ENCODE measurements at places on chromosomes 11 and 22.
A peak's percentile ranks its signal among the peaks of the same experiment; 100 is the strongest.

GRCh38 chr11:6531267-6531752 is 34.2 kb downstream of the DNHD1 start:
- peak; percentile 47 for DNase-seq

GRCh38 chr11:126700768-126701519 is 299.6 kb downstream of the KIRREL3 start:
- no peak for DNase-seq

GRCh38 chr11:96173422-96173821 is 169.6 kb downstream of the MAML2 start:
- no peak for DNase-seq

DNA sequence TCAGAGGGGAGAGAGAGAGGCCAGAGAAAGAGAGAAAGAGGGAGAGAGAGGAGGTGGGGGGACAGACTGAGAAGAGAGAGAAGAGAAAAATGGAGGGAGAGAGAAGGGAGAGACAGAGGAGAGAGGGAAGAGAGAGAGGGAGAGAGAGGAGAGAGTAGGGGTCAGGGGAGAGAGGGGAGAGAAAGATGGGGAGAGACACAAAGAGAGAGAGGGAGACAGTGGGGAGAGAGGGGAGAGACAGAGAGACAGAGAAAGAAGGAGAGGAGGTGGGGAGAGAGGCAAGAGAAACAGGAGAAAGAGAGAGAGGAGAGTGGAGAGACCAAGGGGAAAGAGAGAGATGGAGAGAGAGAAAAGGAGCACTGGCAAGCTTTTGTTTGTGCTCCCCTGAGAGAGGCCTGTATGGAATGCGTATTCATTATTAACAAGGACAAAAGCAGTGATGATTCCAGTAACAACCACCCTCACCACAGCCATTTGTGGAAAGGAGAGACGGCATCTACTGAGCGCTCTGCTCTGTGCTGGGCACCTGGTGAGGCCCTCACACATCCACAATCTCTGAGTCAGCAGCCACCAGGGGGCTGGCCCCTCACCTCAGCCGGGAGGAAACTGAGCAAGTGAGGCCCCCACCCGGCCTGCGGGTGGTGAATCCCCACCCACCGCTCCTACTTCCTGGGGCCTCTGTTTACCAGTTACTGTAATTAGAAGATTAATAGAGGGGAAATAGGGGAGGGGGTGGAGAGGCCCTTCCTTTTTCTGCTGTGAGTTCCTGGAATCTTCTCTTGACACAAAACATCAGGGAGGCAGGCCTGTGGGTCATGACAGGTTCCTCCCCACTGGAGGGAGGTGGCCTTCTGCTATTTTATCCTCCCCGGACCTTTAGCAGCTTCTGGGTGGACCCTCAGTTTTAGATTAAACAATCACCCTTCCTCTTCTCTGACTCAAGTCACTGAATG is 14.6 kb upstream of the MIAT start:
- DNase-seq, result peak; percentile 20

DNA sequence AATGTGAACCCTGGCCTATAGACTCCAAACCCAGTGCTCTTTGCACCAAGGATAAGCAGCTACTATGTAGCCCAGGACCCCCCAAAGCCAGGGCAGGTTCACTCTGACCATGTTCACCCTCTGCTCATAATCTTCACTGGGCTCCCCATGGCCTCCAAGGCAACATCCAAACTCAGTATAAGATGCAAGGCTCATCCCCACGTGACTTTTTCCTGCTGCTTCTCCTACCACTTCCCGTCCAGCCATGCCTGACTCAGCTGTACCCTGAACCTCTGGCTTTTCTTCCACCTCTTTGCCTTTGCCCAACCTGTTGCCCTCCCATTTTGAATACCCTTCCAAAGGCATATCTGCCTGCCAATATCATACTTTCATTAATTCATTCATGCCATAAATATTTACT is 27.8 kb downstream of the PDE2A start:
- DNase-seq, result no peak

DNA sequence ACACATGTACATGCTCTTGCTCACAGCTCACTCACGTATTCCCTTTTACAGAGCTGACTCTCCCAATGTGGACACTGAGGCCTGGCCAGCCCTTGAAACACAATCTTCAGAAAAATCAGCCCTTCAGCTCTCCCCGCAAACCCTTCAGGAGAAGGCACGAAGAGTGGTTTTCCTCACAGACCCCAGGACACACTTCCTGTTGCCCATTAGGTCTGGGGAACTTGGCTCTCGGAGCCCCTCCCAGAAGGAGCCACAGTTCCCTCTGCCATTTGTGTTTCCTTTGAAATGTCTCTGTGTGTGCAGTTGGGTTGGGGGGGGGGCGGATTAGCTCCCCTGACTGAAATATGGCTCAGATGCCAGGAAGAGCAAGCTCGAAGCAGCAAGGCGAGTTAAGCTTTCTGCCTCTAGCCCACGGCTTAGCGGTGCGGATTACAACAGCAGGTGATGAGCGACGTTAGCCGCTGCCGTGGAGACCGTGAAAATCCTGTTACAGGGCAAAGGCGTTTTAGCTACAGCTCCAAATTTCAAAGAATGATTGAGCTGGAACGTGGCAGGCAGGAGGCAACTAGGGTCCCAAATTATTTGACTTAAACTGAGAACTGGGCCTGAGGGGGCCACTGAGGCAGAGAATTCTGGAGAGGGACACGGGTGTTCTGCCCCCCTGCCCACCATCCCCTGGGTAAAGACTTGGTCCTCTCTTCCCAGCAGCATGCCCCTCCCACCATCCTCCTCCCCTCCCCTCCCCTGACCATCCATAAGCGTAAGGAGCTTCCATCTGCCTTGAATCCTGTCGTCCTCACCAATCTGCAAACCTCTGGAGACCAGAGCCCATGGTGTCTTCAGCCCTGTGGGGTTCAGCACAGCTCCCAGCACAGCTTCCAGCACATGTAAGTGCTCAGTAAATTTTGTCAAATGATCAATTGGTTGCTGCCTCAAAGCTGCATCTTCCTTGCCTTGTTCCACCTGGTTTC is 598.6 kb downstream of the BUD13 start:
- DNase-seq, result no peak

DNA sequence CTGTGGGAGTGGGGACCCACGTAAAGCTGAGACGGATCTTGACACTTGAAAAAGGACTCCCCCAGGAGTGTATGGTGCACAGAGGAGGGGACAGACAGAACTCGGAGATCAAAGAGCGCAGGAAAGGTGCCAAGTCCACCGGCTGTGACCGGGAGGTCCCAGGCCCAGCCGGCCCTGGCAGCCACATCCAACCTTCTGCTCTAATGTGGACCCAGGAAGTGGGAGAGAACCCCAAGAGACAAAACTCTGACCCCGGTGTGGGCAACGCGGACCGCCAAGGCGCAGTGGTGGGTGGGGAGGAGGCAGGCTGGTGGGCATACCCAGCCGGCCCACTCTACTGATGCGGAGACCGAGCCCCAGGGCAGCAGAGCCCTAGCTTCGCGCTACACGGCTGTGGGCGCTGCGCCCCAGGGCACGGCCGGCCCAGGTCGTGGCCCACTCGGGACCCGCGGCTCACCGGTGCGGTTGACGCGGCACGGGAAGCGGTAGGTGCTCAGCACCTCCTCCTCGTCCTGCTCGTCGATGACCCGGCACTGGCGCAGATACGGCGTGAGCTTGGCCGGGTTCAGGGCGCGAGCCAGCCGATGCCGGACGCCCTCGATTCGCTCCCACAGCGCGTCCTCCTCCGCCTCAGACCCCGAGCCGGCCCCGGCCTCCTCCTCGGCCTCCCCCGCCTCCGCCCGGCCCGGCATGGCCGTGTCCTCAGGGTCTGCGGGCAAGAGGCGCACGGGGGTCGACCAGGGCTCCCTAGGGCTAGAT is 527 bp downstream of the CARD10 start:
- DNase-seq, result peak; percentile 78

DNA sequence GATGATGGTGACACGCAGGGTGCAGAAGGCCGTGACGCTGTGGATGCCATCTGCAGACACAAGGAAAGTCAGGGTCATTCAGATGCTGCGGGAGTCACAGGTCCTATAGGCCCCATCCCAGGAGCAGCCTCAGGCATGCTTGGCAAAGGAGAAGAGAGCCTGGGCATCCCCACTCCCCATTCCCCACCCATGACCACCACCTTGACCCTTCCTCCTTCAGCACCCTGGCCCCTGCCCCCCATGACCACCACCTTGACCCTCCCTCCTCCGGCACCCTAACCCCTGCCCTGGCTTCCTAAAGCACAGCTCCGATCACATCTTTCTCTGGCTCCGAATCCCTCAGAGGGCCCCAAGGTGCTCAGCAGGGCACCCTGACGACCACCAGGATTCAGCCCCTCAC is 73.1 kb downstream of the CELSR1 start:
- no peak for DNase-seq

DNA sequence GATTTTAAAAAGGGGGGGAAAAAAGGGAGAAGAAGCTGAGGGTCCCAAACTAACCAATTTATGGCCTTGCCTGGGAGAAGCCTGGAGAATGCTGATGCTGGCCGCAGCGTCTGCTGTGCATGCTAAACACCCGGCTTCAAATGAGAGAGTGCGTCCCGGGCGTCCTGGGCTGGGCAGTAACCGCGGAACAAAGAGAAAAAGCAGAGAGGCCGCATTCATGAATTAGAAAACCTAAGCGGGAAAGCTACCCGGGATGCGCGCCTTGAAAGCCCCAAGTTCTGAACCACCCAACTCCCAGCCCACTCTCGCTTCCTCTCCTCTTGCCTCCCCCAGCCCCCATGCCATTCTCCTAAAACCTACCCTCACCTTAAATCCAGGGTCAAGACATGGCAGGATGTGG is 6.5 kb downstream of the MN1 start:
- no peak for DNase-seq

DNA sequence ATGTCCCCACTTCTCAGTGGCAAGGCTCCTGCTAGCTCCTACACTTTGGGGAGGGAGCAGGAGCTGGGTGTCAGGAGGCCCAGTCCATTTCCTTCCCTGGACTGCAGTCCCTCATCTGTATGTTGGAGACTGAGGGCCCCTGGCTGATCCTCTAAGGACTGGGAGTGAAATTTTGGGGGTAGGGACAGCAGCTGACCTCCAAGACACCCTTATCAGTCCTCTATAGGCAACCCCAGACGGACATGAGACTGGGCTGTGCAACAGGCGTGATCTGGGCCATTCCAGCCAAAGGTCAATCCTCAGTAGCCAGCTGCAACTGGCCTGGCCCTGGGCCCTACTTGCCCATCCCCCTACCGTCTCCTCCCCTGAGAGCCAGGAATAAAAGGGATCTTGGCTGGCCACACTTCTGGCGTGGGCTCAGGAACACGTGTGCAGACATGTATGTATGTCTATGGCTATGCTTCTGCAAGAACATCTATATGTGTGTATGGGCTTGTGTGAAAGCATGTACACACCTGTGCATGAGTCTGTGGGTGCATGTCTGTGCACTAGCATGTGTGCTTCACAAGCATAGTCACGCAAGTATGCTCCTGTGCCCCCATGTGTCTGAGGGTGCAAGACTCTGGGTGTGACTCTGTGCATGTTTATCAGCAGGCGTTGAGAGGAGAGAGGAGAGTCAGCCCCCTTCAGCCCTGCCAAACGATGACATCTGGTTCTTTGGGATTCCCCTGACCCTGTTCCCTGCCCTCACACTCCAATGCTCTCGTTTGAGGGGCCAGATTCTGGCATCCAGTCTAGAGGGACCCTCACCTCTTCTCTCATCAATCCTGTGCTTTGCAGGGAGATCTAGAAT is 24.6 kb upstream of the DGAT2 start:
- DNase-seq, result no peak

DNA sequence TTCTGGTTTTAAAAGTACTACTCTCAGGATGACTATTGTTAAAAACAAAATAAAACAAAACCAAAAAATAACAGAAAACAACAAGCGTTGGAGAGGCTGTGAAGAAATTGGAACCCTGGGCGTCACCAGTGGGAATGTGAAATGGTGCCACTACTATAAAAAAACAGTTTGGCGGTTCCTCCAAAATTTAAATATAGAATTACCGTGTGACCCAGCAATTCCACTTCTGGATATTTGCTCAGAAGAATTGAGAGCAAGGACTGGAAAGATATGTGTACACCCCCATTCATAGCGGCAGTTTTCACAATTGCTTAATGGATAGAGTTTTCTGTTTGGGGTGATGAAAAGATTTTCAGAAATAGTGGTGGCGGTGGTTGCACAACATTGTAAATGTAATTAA is 8.6 kb downstream of the APOA4 start:
- no peak for DNase-seq

DNA sequence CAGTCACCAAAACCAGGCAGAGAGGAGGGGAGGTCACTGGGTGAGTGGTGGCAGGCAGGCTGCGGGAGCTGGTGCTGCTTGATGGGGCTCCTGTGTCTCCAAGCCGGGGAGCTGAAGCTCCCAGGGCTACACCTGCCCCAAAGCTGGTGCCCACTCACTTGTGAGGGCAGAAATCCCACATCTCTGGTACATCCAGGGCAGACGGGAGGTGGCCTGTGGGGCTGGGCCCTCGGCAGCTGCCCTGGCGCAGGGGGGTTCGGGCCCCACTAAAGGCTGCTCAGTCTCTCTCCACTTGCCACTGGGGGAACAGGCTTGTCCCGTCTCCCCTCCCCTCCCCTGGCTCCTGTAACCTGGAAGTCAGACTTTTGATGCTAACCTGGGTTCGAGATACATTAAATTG is 55.6 kb upstream of the PPARA start:
- DNase-seq, result no peak

- DNase-seq, result no peak
Measured at GRCh38 chr11:62908468-62909072, 12.6 kb downstream of the CHRM1 start.

- no peak for DNase-seq
Measured at GRCh38 chr11:117679461-117679860, 117.6 kb downstream of the DSCAML1 start.

DNA sequence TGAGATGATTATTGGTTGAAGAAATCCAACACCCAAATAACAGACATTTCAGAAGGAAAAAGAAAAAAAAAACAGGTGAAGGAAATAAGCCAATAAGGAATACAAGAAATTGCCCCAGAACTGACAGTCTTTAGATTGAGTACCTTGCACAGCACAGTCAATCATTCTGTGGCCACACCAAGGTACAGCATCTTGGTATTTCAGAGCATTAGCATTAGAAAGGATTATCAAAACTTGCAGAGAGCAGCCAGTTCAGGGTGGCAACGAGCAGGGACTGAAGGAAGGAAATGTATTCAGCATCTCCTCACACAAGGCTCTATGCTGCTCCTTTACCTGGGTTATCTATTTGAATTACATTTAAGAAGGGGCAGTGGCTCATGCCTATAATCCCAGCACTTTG is 2.1 kb downstream of the ADA2 start:
- DNase-seq, result no peak

DNA sequence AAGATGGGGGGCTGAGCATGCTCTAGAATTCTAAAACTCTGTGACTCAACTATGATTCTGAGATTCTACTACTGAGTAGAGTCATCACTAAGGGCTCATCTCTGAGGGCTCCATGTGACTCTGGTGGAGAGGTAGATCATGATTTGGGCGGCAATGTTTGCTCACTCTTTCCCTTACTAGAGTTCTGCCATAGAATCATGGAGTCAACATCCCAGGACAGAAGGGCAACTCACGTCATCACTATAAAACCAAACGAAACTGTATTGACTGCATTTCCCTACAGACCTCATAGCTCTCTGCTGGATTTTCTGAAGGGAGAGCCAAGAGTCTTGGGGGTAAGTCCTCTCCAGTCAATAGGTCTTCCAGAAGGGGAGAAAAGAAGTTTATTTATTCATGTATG is at the start of gene MS4A14:
TSS of gene MS4A14 (plus strand) at position 78 of the 400 bp plus-strand sequence. CDS start at position 198, 120 bp downstream.
- DNase-seq, result no peak
